HCEC 1CT (cell line): ENCODE measurements at places on chromosomes 3 and 15.

- peak; percentile 77 for DNase-seq
Measured at GRCh38 chr3:148513096-148513543, 184.6 kb upstream of the AGTR1 start.

- no peak for DNase-seq
Measured at GRCh38 chr3:4174791-4175190, 128.4 kb upstream of the SETMAR start.

DNA sequence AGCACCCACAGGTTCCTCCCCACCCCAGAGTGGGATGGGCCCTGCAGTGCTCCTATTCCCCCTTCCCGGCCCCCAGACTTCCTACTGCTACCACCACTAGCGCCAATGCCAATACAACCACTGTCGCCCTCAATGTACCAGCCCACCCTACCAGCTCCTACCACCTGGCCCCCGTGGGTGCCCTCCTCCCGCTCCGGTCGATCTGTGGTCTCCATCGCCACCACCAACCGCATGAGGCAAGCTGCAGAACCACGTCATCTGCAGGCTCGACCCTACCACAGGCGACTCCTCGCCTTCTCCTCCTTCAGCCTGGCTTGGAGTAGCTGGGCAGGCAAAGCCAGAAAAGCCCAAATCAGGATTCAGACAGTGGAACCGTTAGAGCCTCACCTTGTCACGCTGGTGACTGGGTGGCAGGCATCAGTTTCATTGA is 179.3 kb downstream of the POTEB3 start:
- peak; percentile 0 for DNase-seq

GRCh38 chr3:181881749-181882148 is 170.0 kb downstream of the SOX2 start:
- no peak for DNase-seq

GRCh38 chr3:15631426-15632211 is 30.1 kb downstream of the BTD start:
- peak; percentile 2 for DNase-seq

GRCh38 chr3:128374746-128375445 is 91.8 kb downstream of the DNAJB8 start:
- no peak for DNase-seq

DNA sequence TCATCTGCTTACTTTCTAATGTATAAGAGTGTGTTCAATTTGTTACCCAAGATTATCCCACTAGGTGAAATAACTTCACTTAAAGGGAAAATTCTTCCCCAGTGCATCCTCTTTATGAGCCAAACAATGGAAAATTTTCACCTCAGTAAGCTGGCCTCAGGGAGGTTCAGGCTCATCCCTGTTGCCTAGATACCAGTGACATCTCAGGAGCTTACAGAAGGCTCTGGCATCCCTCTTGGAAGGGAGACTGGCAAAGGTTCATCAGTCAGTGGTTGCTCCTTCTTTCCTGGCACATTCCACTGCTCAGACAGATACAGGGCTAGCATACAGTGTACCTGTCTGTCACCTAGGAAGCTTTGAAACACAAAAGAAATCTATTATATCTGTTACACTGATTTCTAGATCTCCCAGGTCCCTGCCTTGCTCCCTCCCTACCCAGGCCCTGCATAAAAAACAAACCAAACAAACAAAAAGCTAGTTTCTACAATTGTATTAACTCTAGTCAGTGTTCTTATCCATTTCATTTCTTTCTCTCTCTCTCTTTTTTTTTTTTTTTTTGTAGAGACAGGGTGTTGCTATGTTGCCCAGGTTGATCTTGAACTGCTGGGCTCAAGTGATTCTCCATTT is 1.7 kb downstream of the IP6K2 start:
- peak; percentile 25 for DNase-seq

- no peak for DNase-seq
Measured at GRCh38 chr3:12879191-12879815, 37.9 kb upstream of the RPL32 start.

- peak; percentile 6 for DNase-seq
Measured at GRCh38 chr3:53842436-53843194, 3.6 kb downstream of the CHDH start.

DNA sequence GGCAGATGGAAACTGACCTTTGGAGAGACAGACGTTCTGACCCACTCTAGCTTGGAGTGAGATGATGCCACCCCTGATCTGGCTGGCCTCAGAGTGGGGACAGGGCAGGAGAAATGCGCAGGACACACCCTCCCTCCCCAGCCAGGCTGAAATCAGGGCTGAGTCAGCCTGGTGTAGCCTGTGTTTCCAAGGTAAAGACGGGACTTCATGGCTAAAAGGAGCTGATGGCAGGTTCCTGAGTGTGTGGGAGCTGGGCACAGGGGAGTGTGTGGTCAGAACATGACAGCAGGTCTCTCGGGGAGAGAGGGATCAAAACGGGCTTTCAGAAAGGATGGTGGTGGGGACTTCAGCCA is 14.6 kb upstream of the POLG start:
- no peak for DNase-seq

DNA sequence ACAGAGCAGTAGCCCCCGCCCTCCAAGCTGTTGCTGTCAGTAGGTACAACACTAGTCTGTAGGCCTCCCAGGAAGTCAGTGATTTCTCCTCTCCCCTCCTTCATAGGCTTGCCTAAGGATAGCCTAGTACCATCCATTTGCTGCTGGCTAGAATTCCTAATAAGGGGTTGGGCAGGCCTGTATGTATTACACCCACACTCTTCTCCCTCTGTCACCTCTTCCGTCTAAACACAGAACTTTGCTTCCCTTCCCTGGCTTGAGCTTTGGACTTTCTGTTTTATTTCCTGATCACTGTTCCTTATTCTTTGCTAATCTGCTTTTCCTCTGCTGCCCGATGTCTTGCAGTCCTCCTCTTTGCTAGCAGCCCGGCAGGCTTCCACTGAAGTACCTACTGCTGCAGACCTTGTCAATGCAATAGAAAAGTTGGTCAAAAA is 93.4 kb upstream of the UMPS start:
- DNase-seq, result no peak

DNA sequence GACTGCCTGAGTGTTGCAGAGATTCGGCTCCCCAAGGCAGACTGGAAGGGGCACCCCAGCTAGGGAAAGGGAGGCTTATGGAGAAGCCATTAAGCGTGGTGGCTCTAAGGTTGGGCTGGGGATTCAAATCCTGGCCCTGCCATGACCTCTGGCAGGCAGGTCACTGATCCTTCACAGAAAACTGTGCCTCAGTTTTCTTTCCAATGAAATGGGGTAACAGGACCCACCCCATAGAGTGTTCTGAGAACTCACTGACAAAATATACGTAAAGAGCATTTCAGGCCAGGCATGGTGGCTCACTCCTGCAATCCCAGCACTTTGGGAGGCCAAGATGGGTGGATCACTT is 34.6 kb downstream of the DNASE1L3 start:
- DNase-seq, result no peak

DNA sequence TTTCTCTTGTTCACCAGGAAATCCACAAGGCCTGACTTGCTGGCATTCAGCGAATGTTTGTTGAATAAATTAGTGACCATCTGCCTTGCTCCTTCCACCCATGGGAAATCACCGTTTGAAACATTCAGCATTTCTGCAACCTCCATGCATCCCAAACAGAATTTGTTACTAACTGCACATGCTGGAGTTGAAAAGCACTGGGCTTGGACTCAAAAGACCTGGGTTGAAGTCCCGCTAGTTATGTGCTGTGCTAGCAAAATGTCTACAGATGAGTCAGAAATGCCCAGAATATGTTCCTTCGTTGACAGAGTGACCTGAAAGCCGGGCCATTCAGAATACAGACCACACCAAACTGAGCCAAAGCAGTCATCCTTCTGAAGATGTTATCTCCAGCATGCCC is 144.6 kb downstream of the ALDH1A2 start:
- no peak for DNase-seq

DNA sequence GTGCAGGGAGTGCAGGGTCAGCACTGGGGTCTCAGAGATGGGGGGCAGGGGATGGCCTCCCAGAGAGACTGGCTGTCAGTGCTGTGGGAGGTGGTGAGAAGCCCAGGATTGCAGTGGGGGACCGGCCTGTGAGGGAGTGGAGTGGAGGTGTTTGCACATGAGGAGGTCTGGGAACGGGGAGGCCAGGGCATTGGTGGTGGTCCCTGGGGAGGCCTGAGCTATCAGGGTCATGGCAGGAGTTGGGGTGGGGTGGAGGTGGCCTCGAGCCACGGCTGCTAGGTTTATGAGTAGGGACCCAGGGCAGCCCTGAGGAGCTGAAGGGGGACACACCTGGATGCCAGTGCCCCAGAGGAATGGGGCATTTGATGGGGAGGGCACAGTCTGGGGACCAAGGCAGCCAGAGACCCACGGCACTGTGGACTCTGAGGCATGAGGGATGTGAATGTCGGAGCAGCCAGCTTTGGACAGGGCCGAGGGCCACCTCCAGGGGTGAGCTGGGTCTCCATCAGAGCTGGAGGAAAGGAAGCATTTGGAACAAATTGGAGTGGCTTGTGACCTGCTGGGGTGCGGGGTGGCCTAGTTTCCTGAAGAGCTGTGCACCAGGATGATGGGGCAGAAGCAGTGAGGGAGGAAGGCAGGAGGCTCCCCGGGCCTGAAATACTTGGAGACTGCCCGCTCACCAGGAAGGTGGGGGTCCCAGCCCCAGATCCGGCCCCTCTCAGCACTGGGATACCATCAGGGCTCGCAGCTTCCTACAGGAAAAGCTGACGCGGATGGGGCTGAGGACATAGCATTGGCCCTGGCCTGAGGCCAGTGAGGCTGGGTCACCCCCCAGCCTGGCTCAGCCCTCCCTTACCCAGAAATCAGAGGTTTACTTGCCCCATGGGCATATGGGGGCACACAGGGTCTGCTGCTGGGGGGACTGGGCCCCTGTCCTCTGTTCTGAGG is 9.5 kb upstream of the CSPG4 start:
- no peak for DNase-seq

- no peak for DNase-seq
Measured at GRCh38 chr3:151107701-151108100, 22.2 kb downstream of the MED12L start.

DNA sequence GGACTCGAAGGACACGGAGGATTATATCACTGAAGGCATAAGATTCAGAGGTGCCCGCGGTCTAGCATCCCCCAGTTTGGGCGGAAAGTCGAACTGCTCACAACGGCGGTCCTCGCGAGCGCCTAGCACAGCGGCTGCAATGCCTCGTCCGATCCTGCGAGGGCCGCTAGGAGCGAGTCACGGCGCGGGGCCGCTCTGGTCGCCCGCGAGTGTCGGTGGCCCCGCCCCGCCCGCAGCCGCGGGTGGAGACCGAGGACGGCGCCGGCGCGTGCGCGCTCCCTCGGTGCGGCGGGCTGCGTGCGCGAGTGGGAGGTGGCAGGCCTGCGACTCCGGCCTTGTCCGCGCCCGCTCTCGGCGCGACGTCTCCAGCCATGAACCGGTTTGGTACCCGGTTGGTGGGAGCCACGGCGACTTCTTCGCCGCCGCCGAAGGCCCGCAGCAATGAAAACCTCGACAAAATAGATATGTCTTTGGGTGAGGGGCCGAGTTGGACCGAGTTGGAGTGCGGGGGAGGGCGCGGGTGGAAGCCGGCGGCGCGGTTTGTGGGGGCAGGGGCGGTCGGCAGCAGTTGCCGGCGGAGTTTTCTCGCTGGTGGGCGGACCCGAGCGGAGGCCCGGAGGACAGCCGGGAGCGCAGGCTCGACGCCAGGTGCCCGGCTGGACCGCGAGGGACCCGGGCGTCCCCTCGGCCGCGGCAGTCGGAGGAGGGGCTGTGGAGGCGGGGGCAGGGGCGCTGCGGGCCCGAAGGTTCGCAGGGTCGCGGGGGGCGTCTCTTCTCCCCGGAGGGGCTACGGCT is at the start of gene FYTTD1:
Gene FYTTD1 (plus strand): TSS at position 283 of the 795 bp plus-strand sequence. CDS start 89 bp downstream, at position 372.
- peak; percentile 91 for DNase-seq

GRCh38 chr3:123147754-123148535 is 53.8 kb upstream of the SEC22A start:
- DNase-seq, result no peak
